ENCODE measurements at places on chromosomes 2 and 18.

GRCh38 chr2:157843935-157844334, 32.2 kb downstream of the ACVR1 start:
- DNase-seq, result no peak

DNA sequence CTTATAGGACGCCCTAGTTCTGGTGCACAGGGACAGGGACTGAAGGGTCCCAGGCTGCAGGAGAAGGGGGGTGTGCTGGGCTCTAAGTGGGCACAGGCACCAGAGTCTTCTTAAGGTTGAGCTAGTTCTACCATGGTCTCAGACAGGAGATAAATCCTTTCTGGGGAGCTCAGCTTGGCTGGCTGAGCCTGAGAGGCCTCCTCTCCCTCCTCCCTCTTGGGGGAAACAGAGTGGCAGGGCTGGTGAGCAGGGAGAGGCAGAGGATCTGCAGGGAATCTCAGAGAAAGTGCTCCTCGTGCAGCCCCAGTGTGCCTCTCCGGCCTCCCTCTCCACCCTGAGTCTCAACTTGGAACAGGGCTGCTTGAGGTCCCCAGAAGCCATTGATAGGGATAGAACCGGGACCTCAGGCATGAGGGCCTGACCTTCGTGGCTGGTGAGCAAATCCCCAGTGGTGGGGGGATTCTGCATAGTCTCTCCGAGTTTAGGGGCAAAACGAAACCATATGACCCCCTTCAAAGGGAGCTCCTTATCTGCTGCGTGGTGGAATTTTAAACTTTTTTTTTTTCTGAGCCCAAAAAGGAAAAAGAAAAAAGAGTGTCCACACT, 2.0 kb downstream of the GDF7 start:
- DNase-seq, result no peak

GRCh38 chr2:128273469-128274081, 45.1 kb downstream of the HS6ST1 start:
- no peak for DNase-seq

- DNase-seq, result no peak
These were observed 59.1 kb downstream of the ZEB2 start for GRCh38 chr2:144460727-144461307.

DNA sequence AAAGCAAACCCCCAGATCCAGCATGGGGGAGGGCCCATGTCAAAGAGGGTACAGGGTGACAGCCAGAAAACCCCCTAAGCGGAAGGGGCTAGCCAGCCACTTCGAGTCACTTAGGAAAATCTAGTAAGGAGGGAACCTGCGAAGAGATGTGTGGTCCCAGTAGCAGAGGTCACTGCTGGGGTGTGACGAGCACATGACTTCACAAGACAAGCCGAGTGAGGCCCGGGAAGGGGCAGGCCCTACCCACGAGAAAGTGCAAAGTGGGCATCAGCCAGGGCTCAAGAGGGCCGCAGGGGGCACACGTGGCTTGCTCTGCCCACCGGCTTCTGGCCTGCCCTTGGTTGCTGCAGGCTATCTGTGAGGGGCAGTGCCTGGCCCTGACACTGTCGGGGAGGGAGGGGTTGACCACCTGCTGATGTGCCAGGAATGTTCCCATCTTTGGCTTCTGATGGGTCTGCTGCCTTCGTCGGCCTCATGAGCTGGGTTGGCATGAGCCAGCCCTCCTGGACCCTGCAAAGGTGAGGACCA, 11.5 kb downstream of the ODC1 start:
- no peak for DNase-seq

GRCh38 chr2:46653539-46653938, 174.2 kb downstream of the TMEM247 start:
- no peak for DNase-seq

DNA sequence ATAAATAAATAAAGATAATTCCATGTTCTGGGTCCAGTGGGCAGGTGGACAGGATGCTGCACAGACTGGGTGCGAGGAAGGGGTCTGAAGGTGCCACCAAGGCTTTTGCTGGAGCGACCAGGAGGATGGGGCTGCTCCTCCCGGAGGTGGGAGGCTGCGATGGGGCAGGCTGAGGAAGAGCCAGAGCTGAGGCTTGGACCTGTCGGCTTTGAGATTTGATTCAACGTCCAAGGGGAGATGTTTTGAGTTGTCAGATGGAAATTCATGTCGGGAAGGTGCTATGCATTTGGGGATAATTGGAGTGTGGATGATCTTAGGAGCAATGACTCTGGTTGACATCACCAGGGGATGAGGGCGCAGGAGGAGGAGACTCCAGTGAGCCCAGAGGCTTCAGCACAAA, 11.7 kb downstream of the ALLC start:
- no peak for DNase-seq

DNA sequence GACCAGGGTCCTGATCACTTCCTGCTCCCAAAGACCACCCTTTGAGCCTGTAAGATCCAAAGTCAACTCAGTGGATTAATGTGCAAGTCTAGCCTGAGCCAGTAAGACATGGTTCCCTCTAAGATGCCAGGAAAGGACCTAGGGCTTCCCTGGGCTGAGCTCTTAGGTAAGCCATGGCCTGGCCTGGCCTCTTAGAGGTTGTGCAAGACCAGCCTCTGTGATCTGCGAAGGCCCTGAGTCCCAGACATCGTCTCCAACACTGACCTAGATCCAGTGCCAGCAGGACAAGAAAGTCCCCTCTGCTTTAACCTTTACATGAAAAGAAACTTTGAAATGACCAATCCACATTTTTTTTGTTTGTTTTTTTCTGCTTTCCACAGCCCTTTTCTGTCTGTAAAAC, 73.6 kb upstream of the CYP1B1 start:
- DNase-seq, result no peak

DNA sequence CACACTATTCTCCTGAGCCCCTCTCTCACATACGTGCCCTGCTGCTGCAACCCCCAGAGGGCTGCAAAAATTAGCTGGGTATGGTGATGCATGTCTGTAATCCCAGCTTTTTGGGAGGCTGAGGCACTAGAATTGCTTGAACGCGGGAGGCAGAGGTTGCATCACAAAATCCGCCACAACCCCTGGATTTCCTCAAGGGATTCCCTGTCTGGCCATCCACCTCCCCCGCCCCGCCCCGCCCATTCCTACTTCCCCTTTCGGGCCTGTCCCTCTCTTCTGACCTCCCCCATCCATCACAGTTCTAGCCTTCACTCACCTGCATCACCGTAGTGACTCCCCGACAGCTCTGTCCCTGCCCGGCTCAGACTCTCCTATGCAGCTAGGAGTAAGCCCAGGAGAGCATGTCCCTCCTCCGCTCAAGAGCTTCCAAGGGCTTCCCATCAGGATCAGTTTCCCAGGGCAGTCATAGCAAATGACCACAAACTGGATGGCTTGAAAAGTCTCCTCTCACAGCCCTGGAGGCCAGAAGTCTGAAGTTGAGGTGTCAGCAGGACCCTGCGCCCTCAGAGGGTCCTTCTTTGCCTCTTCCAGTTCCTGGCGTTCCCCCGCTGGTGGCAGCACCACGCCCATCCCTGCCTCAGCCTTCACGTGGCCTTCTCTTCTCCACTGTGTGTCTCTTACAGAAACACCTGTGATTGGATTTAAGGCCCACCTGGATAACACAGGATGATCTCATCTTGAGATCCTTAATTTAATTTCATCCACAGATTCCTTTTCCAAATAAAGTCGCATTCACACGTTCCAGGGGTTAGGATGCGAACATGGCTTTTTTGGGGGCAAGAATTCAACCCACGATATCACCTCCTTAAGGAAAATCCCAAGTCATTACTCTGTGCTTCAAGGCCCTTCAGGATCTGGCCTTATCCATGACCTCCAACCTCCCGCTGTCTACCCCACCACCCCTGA, 58.5 kb downstream of the HS1BP3 start:
- DNase-seq, result peak; percentile 2

- DNase-seq, result no peak
These were observed 139.9 kb upstream of the ZEB2 start for GRCh38 chr2:144659731-144660275.

DNA sequence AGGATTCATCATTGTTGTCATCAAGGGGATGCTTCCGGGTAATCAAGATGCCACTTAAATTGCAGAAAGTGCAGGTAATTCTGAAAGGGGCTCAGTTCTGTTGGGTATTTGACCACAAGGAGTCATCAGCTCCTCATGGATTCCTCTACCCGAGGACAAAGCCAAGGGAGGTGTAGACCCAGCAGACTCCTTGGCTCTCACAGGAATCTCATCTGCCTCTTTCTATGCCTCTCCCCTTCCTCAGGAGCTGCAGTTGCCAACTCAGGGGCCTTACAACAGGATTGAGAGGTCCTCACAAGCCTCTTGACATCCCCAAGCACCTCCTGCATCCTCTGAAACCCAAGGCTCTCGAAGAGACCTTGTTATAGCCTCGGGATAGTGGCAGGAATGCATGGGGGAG, 44.0 kb downstream of the ITGB6 start:
- DNase-seq, result no peak

GRCh38 chr18:6600667-6601167, 128.8 kb upstream of the ARHGAP28 start:
- DNase-seq, result no peak

- DNase-seq, result peak; percentile 40
These were observed 611 bp downstream of the NOL10 start for GRCh38 chr2:10688921-10689807.

GRCh38 chr2:203934041-203934492, 2.5 kb upstream of the ICOS start:
- no peak for DNase-seq

GRCh38 chr18:58495634-58496033, 133.3 kb downstream of the ALPK2 start:
- no peak for DNase-seq

DNA sequence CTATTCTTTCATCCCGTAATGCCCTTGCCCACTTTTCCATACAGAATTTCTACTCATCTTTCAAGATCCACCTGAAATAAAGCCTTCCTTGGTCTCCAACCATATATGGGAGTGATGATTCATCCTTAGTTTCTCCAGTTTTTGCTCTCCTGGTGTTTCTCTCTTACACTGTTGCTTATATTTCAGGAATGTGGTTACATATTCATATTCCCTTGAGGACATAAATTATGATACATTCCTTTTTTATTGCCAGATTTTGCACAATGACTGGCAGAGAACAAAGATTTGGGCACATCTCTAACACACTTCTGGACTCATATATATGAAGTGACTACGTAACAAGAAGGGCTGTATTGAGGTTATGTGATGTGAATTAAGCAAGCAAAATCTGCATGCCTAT, 1573.4 kb upstream of the NXPH2 start:
- DNase-seq, result no peak

GRCh38 chr2:177622521-177622920, 229.9 kb downstream of the AGPS start:
- no peak for DNase-seq

DNA sequence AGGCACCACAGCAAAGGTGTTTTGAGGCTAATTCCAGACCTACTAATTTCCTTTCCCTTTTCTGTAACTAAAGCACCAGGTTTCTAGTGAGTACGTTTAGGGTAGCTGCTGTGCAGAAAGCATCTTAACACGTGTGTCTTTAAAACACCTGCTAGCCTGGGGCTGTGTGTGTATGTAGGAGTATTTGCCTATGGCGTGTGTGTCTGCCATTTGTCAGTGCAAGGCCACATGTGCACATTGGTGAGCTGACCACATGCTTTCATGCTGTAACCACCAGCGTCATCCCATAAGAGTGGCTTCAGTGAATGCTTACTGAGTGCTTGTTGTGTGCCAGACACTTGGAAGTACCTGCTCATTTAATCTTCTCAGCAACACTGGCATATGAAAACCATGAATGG, 241.6 kb downstream of the SEPTIN10 start:
- DNase-seq, result no peak

DNA sequence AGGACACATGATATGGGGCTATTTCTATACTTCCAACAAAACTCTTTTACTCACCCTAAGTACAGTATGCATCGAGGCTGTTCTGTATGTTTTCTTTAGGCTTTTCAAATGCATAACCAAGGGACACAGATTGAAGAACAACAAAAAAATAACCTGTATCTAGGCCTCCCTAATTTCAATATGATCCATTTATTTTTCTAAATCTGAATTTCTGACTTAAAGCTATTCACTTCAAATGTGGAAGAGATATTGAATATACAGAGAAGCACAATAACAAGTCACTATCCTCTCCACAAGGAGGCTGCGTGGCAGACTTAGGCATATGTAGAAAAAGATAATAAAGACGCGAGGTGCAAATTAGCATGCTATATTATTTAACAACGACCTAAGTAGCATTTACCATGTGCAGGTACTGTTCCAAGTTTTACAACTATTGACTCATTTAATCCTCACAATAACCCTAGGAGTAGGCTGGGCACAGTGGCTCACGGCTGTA, 39.3 kb upstream of the MFF start:
- DNase-seq, result no peak

- DNase-seq, result peak; percentile 36
These were observed 26.6 kb upstream of the MAP3K20 start for GRCh38 chr2:173048897-173049661.

DNA sequence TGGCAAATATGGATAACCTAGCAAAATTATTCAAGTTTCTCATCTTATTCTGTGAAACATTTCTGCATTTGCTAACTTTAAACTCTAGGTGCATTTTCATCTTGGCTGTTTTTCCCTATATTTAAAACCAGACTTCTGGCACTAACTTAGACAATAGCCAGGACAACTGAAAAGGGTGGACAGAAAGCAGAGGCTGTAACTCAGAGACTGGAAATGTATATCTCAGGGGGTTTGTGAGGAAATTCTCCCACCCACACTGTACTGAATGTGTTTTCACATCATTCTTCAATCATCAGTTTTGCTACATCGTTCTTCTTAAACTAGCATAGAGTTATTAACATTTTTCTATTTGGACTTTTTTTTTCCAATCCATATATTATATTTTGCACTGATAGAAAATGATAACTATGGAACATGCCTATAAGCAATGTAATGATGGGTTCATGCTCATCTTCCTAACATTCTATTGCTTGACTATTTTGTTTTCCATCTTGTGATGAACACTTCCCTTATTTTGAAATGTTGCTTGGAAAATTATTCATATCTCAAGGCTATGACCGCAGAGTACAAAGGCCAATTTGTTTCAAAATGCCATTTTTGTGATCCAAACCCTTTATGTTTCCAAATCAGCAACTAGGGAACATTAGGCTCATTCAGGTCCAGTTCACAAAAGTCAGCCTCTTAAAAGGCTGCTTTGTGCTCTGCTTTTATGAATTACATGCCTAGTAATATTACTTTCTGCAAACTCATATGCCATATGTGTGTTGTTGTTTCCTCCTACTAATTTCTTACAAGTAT, 125.8 kb upstream of the CDH19 start:
- DNase-seq, result no peak

DNA sequence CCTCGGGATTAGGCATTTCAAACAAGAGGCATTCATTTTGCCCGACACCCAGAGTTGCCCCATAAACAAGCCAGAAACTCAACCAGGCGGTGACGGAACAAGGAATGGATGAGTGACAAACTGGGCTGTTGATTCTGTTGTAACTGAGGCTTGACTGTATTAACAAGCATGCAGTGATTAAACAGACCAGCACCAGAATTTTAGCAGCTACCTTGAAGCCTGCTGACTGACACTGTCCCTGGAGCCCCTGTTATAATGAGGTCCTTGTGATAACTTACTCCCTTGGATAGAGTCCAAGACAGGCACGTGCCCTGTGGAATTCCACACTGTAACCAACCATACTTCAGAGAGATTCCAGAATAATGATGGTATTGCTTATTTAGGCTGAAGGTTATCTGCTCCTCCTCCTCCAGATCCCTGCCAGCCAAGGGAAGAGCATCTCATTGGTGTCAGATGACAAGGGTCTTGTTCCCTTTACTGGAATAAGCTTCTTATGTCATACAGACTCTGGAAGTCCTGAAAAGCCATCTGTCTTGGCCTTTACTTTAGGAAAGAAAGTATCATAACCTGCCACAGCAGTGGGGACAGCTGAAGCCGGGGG, 97.1 kb upstream of the RMDN2 start:
- no peak for DNase-seq
